ENCODE measurements at places on chromosomes 11 and 22. TPM values are rescaled to one million over a fixed set of nuclear protein-coding genes. Genes with fewer than 3 reads are reported as not detected.

DNA sequence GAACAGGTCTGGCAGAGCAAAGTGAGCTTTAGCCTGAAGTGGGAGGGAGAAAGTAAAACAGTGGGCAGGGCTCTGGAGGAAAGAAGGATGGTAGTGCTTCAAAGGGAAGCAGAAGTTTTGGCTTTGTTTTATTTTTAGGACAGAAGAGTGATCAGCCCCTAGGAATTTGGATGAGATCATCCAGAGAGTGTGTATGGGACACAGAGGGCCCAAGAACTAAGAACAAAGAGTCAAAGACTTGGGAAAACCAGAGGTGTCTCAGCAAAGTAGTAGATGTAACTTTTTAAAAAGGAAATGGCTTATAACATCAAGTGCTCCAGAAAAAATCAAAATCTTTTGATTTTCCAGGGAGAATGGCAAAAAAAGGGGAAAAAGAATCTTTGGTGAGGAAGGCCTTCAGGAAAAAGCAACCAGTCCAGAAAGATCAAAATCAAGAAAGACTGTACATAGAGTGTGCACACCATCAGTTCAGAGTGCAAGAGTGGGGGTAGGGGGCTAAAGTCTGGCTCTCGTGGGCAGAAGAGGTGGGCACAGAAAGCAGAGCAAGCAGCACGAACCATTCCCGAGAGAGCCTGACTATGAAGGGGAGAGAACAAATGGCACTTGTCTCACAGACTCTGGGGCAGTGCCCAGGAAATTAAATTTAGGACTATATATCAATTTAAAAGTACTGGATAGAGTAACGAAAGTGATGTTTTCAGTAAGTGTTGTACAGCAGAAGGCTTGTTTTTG lies 30.0 kb downstream of the MAPK1 start:
- H3K4me3 ChIP-seq: no peak overlapping the region
- peak overlapping the region; percentile 63 for H3K27ac ChIP-seq
- no peak for DNase-seq
- H3K27me3 ChIP-seq: no peaks in the 10 kb centered on the region

DNA sequence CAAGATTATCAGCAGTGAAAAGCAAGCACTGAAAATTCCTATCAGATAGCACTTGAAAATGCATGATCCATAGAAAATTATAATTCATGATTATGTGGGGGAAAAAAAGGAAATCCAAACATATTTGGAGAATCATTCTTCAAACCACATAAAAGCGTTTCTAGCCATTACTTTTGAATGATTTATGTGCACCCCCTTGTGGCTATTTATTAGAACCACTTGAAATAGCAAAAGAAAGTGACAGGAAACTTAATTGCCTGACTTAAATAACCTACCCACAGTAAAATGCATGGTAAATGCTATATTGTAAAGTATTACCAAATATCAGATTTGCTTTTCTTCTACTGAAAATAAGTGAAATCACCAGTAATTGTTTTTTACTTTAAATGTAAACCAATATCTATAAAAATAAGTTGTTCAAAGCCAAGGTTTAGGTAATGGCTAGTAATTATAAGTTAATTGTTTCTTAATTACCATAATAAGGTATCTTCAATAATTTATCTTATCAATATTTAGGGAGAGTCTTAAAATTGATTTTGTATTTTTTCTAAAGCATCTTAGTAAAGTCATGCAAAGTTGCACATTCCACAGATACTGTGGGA lies 168.5 kb downstream of the ARHGAP42 start:
- no peaks in the 10 kb centered on the region for H3K4me1 ChIP-seq
- H3K27me3 ChIP-seq: no peaks in the 10 kb centered on the region
- no peaks in the 10 kb centered on the region for H3K36me3 ChIP-seq

DNA sequence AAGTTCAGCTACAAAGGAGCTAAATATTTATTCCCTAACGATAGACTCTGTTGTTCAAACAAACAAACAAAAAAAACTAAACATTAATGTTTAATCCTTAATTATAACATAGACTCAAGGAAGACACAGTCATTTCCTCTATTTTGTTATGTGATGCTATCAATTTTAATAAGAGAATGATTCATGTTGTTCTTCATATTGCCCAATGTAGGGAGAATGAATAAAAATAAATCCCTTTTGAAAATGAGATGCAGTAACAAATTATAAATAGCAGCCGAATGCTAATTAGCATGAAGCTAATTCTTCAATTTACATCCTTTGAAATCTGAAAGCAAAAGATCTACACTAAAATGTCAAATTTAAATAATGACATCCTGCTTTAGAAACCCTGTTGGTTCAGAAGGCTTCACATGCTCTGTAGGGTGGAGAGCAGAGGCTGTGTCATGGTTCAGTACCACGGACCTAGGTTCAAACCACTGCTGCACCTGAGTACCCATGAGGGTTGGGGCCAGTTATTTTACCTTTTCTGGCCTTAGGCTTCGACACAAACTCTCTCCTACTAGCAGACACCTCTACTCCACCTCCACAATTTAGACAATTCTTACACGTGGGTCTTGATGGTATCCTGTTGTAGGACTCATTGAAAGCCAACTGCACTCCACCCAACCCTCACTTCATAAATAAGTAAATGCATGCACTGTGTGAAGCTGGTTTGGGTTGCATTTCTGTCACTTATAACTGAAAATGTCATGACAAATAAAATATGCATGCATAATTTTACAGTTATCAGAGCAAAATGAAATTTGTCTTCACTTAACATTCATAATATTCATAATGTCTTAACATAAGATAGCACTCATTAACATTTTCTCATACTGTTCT lies 89.0 kb downstream of the RRAS2 start:
- DNase-seq: no peak
- H3K27me3 ChIP-seq: no peaks in the 10 kb centered on the region
- H3K27ac ChIP-seq: no peak overlapping the region
- H3K36me3 ChIP-seq: peaks cover 10% of the 10 kb centered on the region
- H3K4me3 ChIP-seq: no peak overlapping the region

NXPE1 gene
- total RNA-seq: not detected

DNA sequence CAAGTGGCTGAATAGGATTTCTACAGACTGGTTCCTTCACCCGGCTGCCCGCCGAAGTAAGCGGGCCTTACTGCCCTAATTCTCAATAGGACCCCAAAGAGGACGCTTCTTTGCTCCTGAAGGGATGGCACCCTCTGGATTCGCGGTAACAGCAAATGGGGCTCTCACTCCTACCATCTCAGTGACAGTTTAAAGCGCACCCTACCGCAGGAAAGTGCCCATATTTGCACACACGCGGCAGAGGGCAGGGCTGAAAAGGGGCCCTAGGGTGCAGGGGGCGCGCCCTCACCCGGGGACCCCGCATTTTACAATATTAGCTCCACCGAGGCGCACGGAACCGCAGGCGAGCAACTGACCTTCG lies 985 bp upstream of the UPB1 start:
- DNase-seq: no peak
- peaks cover 29% of the 10 kb centered on the region for H3K27me3 ChIP-seq
- H3K27ac ChIP-seq: no peak overlapping the region
- peaks cover 13% of the 10 kb centered on the region for H3K4me1 ChIP-seq

- no peak overlapping the region for H3K27ac ChIP-seq
- no peaks in the 10 kb centered on the region for H3K27me3 ChIP-seq
- DNase-seq: no peak
- no peak overlapping the region for H3K4me3 ChIP-seq
- H3K36me3 ChIP-seq: no peaks in the 10 kb centered on the region
Measured at GRCh38 chr11:133506551-133507094, 25.7 kb downstream of the OPCML start.

SOX10 gene
- total RNA-seq: not detected

P4HA3 gene
- 0.56 TPM for total RNA-seq

DNA sequence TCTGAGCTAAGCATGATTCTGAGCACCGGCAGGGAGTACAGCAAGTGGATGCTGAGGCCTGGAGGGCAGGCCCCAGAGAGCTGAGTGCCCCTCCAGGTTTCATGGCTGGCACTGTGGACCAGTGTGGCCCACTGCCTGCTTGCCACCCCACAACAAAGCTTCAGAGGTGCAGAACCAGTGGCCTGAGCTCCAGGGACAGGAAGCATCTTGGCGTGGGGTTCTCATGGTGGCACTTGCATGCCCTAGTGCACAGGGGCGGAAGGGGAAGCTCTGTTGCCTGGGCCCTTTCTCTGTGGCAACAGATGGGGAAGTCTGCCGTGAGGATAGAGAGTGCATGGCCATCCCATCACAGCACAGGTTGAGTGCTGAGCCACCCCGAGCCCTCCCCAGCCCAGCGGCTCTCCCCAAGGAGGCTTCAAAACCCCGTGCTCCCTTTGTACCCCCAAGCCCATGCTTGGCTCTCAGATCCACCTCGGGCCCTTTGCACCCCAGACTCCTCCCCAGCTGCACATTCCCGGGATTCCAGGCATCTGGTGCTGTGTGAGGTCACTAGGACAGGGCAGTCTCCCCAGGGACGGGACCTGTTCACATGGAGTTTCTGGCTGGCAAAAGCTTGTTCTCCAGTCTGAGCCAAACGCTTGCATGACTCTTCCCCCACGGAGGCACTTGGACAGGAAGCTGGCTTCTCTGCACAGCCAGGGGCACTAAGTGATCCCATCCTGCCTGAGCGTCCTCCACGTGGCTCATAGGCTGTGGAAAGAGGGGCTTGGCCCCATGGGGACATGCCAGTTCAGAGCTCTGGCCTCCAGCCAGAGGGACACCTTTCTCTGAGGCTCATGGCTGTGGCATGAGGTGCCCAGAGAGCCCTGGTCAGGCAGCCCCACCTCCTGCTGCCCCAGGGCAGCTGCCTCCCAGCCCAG lies 4.2 kb downstream of the SLC25A1 start:
- peaks cover 9% of the 10 kb centered on the region for H3K27me3 ChIP-seq
- no peak overlapping the region for H3K27ac ChIP-seq
- peaks cover 61% of the 10 kb centered on the region for H3K4me1 ChIP-seq
- H3K4me3 ChIP-seq: no peak overlapping the region
- H3K36me3 ChIP-seq: peaks cover 13% of the 10 kb centered on the region
- no peak for DNase-seq

GRCh38 chr11:115141231-115142114 lies 362.7 kb downstream of the CADM1 start:
- H3K36me3 ChIP-seq: no peaks in the 10 kb centered on the region
- peaks cover 12% of the 10 kb centered on the region for H3K27me3 ChIP-seq
- no peak overlapping the region for H3K27ac ChIP-seq
- H3K4me1 ChIP-seq: no peaks in the 10 kb centered on the region
- no peak for DNase-seq

GRCh38 chr11:66338276-66339161 lies 2.3 kb upstream of the RIN1 start:
- H3K4me1 ChIP-seq: peaks cover 35% of the 10 kb centered on the region
- no peak overlapping the region for H3K27ac ChIP-seq
- H3K4me3 ChIP-seq: no peak overlapping the region
- H3K36me3 ChIP-seq: peaks cover 61% of the 10 kb centered on the region

- no peaks in the 10 kb centered on the region for H3K27me3 ChIP-seq
- H3K27ac ChIP-seq: no peak overlapping the region
- H3K36me3 ChIP-seq: no peaks in the 10 kb centered on the region
- peak overlapping the region; percentile 71 for H3K4me3 ChIP-seq
Measured at GRCh38 chr22:28884747-28885350, 1.5 kb downstream of the ZNRF3 start.

ADM2 gene
- 1.5 TPM for total RNA-seq

- DNase-seq: no peak
- H3K36me3 ChIP-seq: no peaks in the 10 kb centered on the region
- H3K27ac ChIP-seq: no peak overlapping the region
- H3K27me3 ChIP-seq: no peaks in the 10 kb centered on the region
Measured at GRCh38 chr11:30488304-30488998, 97.7 kb downstream of the MPPED2 start.
